Thoracic aorta (tissue), 2 donors: ENCODE measurements at places on chromosomes 12 and 14.

- no peak overlapping the region for H3K4me3 ChIP-seq
- no peak overlapping the region for H3K27ac ChIP-seq
- DNase-seq = no peak
- H3K36me3 ChIP-seq = no peaks in the 10 kb centered on the region
- H3K4me1 ChIP-seq = peaks cover 11% of the 10 kb centered on the region
These were observed 340.2 kb downstream of the C12orf75 start for GRCh38 chr12:105670672-105671071.

DNA sequence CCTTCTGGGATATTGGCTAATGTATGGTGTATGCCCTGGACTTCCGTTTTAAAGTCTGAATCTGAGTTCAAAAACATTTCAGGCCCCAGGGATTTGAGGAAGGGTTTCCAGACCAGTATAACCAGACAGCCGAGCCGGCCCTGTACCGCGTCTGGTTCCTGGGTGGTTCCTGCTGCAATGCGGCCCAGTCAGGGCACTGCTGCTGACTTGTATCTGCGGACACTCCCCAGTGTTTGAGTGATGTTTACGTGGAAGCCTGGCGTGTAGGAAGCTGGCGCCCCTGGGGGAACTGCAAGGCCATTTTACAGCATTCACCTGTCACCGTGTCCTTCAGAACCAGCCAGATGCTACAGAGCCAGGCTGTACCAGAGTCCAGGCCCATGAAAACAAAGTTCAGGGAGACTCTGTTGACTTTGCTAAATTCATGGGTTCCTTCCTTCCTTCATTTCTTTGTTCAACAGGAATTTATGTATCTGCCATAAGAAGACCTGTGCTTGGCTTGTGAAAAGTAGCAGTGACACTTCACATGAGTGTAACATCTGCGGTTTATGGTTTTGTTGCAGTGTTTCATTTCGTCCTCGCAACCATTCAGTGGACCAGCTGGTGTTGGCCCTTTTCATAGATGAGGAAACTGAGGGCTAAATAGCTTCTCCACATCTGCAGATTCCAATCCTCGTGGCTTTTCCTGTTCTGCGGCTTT, 16.8 kb downstream of the EML1 start:
- no peaks in the 10 kb centered on the region for H3K36me3 ChIP-seq
- no peaks in the 10 kb centered on the region for H3K4me1 ChIP-seq
- no peak overlapping the region for H3K27ac ChIP-seq
- no peak overlapping the region for H3K4me3 ChIP-seq

- H3K4me3 ChIP-seq = no peak overlapping the region
- no peak overlapping the region for H3K27ac ChIP-seq
- no peaks in the 10 kb centered on the region for H3K27me3 ChIP-seq
- no peak for DNase-seq
- no peaks in the 10 kb centered on the region for H3K36me3 ChIP-seq
These were observed 99.2 kb downstream of the SNAPC1 start for GRCh38 chr14:61861320-61861865.

GRCh38 chr12:49369411-49370145, 2.3 kb downstream of the SPATS2 start:
- peak overlapping the region; percentile 37 for H3K4me3 ChIP-seq
- H3K27ac ChIP-seq = no peak overlapping the region
- H3K4me1 ChIP-seq = peaks cover 27% of the 10 kb centered on the region
- no peaks in the 10 kb centered on the region for H3K27me3 ChIP-seq

DNA sequence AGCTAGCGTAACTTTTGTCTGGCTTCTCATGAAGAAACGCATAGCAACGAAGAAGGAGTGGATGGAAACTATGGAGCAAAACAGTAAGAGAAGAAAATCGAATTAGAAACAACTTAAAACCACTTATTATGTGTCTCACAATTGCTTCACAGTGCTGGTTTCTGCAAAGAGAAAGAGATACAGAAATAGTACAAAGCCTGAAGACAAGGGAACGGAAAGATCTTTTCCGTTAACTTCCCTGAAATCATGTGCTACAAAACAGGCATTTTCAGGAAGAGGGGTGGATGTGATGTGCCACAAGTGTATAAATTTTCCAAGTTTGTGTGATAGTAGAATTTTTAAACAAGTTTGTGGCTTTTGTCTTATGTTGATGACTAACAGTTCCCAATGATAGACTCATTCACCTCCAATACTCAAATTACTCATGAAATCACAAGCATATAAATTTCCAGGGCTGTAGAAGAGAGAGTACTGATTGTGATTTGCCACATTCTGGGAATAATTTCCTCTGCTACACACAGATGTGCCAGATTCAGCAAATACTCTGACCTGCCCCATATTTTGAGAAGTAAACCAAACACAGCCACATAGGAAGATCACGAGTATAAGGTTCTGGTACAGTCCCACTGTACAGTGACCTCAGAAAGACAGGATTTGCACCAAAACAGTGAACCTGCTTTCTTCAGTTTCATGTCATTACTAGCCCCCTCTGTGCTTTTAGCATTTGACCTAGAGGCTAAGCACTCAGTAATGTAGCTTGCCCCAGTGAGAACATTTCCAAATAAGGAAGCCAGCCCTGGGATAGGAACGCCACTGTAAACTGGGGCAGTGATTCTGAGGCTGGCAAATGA, 41.4 kb upstream of the PPFIA2 start:
- peak overlapping the region; percentile 86 for H3K27ac ChIP-seq
- H3K4me1 ChIP-seq = peaks cover 6% of the 10 kb centered on the region
- no peaks in the 10 kb centered on the region for H3K27me3 ChIP-seq
- H3K4me3 ChIP-seq = peak overlapping the region; percentile 58
- no peak for DNase-seq

DNA sequence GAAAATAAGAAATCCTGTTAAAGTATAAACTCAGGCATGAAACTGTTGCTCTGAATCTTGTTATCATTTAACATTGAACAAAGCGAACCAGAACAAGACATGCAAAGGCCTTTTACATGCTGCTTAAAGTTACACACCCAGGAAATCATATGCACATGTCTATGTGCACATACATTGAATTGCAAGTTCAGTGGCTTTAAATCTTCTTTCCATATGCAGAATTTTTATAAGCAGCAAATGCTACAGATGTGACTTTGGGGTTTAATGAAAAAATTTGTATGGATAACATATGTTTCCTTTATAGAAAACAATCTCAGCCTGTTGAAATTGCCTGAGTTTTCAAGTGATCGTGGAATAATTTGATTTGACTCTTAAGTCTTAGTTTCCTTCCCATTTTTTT, 193.9 kb downstream of the AEBP2 start:
- no peak for DNase-seq
- H3K27me3 ChIP-seq = no peaks in the 10 kb centered on the region
- H3K27ac ChIP-seq = no peak overlapping the region
- no peak overlapping the region for H3K4me3 ChIP-seq

- no peak overlapping the region for H3K4me3 ChIP-seq
- H3K27ac ChIP-seq = no peak overlapping the region
- no peaks in the 10 kb centered on the region for H3K36me3 ChIP-seq
- H3K27me3 ChIP-seq = no peaks in the 10 kb centered on the region
These were observed 49.7 kb upstream of the SAV1 start for GRCh38 chr14:50717811-50718210.

DNA sequence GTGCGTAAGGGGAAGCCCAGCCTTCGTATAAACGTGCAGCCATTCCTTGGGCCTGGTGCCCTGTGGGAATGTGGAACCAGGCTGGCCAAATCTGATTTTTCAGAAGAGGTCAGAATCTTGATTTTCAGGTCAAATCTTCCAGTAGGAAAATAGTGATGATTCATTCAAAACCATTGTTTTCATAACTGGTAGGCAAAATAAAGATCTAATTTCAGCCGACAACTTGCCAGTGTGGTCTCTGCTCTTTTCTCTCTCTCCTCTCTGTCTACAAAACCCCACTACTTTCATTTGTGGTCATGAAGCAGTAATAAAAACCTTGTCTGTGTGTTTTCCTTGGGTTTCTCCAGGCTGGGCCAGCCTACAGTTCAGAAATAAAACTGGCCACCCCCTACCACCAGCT, 135.1 kb downstream of the RBM19 start:
- no peaks in the 10 kb centered on the region for H3K27me3 ChIP-seq
- no peak overlapping the region for H3K4me3 ChIP-seq
- no peaks in the 10 kb centered on the region for H3K4me1 ChIP-seq
- H3K36me3 ChIP-seq = no peaks in the 10 kb centered on the region
- no peak overlapping the region for H3K27ac ChIP-seq
- no peak for DNase-seq

DNA sequence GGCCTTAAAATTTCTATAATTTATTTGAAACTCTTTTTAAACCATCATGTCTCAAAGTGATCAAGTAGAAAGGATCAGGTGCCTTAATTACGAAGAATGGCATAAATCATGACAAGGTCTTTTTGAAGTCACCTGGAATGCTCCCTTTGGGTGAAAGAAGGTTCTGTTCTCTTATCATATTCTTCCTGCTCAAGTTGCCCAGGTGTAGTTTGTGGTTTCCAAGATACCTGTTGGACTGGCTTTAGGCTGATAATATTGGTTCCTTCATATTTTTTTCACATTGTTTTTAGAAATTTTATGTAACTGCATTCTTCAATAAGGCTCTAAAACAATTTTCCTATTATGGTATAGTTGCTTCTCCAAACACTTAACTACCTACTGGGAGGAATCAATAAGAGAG, 29.2 kb downstream of the RASSF3 start:
- H3K4me3 ChIP-seq = no peak overlapping the region
- H3K27ac ChIP-seq = peak overlapping the region; percentile 83
- DNase-seq = no peak
- H3K36me3 ChIP-seq = no peaks in the 10 kb centered on the region
- H3K4me1 ChIP-seq = peaks cover 32% of the 10 kb centered on the region

DNA sequence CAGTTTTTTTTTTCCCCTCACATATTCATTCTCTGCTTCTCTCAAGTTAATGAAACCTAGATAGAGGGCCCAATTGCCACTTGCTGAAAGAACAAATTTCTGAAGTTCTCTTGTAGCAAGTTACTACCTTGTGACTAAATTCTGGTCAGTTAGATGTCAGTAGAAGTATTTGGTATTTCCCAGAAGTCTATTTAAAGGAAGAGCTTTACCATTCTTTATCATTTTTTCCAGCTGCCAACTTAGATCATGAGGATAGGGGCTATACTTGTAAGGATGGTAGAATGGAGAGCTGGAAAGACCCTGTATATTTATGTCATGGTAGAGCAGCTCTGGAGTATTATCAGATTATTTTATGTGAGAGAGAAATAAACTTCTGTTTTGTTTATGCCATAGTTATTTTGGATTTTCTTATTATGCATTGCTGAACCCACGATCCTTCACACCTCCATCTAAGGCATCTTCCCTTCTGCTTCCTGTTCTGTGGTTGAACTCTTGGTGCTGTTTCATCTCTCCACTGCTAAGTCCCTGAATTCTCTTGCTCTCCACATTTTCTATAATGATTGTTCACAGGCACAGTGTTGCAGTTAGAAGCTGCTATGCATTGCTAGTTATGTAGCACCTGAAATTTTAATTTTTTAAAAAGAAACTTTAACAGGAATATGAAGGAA, 25.9 kb downstream of the FUT8 start:
- H3K4me3 ChIP-seq = no peak overlapping the region
- no peak for DNase-seq
- H3K4me1 ChIP-seq = no peaks in the 10 kb centered on the region
- no peaks in the 10 kb centered on the region for H3K27me3 ChIP-seq

DNA sequence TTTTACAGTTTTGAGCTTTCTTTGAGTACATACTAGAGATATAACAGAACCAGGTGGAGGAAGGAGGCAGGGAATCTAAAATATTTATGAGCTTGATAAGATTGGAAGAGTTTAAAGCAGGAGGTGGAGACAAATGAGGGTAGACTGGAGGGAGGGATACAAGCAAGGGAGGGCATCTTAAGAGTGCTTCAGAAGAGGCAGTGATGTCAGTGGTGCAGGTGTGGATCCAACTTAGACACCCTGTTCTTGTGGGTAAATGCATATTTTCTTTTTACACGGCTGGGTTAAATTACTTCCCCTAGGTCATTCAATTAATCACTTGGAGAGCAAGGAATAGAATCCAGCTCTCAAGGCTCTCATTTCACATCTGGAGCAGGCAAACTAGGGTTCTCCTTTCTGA, 146.1 kb upstream of the LRIG3 start:
- H3K27ac ChIP-seq = no peak overlapping the region
- no peak overlapping the region for H3K4me3 ChIP-seq
- DNase-seq = no peak
- H3K36me3 ChIP-seq = no peaks in the 10 kb centered on the region
- H3K4me1 ChIP-seq = no peaks in the 10 kb centered on the region
- H3K27me3 ChIP-seq = no peaks in the 10 kb centered on the region

- H3K4me3 ChIP-seq = no peak overlapping the region
- H3K27ac ChIP-seq = no peak overlapping the region
- H3K36me3 ChIP-seq = no peaks in the 10 kb centered on the region
- H3K27me3 ChIP-seq = no peaks in the 10 kb centered on the region
These were observed 117.1 kb downstream of the DPF3 start for GRCh38 chr14:72776701-72777261.

- no peaks in the 10 kb centered on the region for H3K27me3 ChIP-seq
- H3K4me3 ChIP-seq = no peak overlapping the region
- no peak overlapping the region for H3K27ac ChIP-seq
- DNase-seq = no peak
- H3K4me1 ChIP-seq = no peaks in the 10 kb centered on the region
- H3K36me3 ChIP-seq = no peaks in the 10 kb centered on the region
These were observed 635.8 kb upstream of the FOXG1 start for GRCh38 chr14:28130610-28131284.

- H3K4me3 ChIP-seq = no peak overlapping the region
- H3K27ac ChIP-seq = no peak overlapping the region
- no peak for DNase-seq
- H3K4me1 ChIP-seq = no peaks in the 10 kb centered on the region
These were observed 447.6 kb upstream of the TMPO start for GRCh38 chr12:98067795-98068194.

DNA sequence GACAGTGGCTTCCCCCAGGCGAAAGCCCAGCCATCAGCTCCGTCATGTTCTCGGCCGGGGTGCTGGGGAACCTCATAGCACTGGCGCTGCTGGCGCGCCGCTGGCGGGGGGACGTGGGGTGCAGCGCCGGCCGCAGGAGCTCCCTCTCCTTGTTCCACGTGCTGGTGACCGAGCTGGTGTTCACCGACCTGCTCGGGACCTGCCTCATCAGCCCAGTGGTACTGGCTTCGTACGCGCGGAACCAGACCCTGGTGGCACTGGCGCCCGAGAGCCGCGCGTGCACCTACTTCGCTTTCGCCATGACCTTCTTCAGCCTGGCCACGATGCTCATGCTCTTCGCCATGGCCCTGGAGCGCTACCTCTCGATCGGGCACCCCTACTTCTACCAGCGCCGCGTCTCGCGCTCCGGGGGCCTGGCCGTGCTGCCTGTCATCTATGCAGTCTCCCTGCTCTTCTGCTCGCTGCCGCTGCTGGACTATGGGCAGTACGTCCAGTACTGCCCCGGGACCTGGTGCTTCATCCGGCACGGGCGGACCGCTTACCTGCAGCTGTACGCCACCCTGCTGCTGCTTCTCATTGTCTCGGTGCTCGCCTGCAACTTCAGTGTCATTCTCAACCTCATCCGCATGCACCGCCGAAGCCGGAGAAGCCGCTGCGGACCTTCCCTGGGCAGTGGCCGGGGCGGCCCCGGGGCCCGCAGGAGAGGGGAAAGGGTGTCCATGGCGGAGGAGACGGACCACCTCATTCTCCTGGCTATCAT, 663 bp downstream of the PTGER2 start:
- no peak overlapping the region for H3K27ac ChIP-seq
- H3K36me3 ChIP-seq = no peaks in the 10 kb centered on the region
- DNase-seq = no peak
- peaks cover 22% of the 10 kb centered on the region for H3K4me1 ChIP-seq
- H3K4me3 ChIP-seq = peak overlapping the region; percentile 76
